ENCODE measurements at places on chromosomes 7 and 10. TPM values are rescaled to one million over a fixed set of nuclear protein-coding genes. Genes with fewer than 3 reads are reported as not detected.

Gene A1CF
- not detected for polyA plus RNA-seq

Gene PRSS37
- polyA plus RNA-seq = not detected

DNA sequence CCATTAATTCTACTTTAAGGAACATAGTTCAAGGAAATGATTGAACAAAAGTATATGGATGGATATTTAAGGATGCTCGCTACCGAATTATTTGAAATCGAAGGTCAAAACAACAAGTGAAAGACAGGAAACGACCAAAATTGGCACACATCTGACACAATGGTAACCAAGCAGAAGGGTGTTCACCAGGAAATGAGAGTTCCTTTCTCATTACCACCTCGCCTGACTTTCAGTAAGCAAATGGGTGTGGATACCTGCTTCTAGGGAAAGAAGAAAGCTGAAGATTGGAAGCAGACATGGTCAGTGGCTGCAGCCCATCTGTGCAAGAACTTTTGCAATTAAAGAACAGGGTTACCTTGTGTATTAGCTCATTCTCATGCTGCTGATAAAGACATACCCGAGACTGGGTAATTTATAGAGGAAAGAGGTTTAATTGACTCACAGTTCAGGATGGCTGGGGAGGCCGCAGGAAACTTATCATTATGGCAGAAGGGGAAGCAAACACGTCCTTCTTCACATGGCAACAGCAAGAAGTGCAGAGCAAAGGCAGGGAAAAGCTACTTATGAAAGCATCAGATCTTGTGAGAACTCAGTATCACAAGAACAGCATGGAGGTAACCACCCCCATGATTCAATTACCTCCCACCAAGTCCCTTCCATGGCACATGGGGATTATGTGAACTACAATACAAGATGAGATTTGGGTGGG is 6.2 kb upstream of the TMEM273 start:
- no peak for DNase-seq

- no peak for DNase-seq
These were observed 7.6 kb upstream of the FZD9 start for GRCh38 chr7:73426016-73426415.

GRCh38 chr7:117273814-117274225 is 49.0 kb downstream of the WNT2 start:
- DNase-seq = no peak
